Activated naive CD4-positive, alpha-beta T cell (primary cell): ENCODE measurements at places on chromosomes 3 and 15.

- no peak for DNase-seq
Measured at GRCh38 chr3:185940951-185941350, 3.1 kb upstream of the TRA2B start.

- DNase-seq, result no peak
Measured at GRCh38 chr3:196506687-196507086, 3.1 kb upstream of the RNF168 start.

- DNase-seq, result no peak
Measured at GRCh38 chr3:50609763-50610085, 1.9 kb downstream of the CISH start.

DNA sequence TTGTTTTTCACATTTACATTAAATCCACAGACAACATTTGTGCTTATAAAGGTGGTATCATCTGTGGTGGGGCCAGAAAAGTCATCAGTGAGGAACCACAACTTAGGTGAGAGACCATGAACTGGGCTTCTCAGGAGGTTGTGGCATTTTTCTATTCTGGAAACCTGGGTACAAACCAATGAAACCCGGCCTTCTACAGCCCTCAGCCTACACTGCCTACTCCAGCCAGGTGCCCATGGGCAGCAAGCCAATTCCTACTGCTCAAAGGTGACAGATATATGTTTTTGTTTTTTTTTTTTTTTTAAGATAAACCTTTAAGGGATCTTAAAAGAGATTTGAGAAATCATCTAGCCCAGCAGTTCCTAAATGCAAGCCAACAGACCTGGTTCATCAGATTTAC, 20.3 kb downstream of the SPG21 start:
- no peak for DNase-seq

- no peak for DNase-seq
Measured at GRCh38 chr3:134644731-134645514, 5.9 kb downstream of the KY start.

DNA sequence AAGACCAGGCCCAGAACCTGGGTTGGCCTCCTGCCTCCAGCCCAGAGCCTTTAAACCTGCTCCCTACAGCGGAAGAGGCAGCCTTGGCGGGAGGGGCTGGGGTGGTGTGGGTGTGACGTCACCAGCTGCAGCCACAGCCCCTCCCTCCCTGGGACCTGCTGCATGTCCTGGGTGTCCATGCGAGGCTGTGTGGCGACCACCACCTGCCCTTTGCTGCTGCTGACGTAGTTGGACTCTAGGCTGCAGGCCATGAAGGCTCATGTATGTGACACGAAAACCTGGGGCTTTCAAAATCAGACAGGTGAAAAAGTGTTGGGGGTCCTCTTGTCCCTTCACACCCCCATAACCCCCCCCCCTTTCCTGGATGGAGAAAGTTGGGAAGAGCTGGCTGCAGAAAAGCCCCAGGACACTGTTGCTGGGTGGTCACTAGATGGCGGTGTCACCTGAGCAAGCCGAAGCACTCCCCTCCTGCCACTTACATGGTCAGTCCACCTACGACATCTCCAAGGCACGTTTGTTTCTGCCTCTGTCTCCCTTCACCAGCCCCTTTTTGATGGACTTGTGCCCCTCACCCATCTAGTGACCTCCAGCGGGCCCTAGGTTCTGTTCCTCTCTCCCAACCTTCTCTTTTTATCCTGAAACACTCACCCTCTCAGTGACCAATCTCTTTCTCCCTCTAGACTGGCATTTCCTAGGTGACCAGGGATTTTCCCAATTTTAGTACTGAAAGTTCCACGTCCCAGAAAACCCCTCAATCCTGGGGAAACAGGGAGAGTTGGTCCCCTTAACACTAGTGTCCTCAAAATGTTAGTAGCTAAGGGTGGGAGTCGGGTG, 35.2 kb downstream of the SLC6A20 start:
- no peak for DNase-seq

GRCh38 chr3:125375950-125376679, 990 bp upstream of the ZNF148 start:
- no peak for DNase-seq

DNA sequence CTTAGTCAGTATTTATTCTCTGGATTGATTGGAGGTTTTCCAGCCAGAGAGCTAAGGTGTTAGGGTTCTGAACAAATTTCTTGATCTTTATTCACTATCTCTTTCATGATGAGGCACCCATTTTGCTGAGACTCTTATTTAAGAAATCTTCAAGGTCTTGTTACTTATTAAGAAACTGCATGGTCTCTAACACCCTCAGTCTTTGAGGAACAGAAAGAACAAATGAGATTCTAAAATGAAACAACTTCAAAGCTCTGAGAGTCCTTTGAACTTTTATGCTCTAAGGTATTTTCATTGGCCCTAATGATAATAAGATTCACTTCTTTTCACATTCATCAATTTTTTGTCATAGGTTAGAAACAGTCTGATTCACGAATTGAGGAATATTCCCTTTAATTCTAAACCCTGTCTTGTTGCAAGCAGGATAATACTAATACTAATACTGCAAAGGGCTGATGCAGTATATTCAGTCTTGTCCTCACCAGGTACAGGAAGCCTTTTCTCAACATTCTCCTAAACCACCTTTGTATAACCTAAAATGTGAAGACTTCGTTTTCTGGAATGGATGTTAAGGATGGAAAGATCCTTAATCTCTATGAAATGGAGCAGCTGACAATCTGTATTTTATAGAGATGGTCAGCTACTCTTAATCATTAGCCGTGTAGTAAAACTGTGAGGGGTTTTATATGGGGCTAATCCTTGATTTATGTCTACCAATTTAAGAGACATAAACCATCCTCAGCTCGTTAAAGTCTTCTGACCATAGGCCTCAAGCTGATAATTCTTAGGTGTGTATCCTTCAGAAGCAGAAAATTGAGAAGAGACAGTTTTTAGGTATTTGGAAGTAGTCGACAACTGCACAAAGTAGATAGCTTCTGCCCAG, 198.3 kb downstream of the OTOL1 start:
- DNase-seq, result no peak

GRCh38 chr3:147736226-147736625, 327.1 kb downstream of the ZIC1 start:
- DNase-seq, result no peak

GRCh38 chr3:150905339-150905738, at the start of gene MINDY4B:
Gene MINDY4B, minus strand, starts transcription at chr3:150905439. Its CDS starts 0 bp downstream, at chr3:150905439.
- DNase-seq, result no peak

DNA sequence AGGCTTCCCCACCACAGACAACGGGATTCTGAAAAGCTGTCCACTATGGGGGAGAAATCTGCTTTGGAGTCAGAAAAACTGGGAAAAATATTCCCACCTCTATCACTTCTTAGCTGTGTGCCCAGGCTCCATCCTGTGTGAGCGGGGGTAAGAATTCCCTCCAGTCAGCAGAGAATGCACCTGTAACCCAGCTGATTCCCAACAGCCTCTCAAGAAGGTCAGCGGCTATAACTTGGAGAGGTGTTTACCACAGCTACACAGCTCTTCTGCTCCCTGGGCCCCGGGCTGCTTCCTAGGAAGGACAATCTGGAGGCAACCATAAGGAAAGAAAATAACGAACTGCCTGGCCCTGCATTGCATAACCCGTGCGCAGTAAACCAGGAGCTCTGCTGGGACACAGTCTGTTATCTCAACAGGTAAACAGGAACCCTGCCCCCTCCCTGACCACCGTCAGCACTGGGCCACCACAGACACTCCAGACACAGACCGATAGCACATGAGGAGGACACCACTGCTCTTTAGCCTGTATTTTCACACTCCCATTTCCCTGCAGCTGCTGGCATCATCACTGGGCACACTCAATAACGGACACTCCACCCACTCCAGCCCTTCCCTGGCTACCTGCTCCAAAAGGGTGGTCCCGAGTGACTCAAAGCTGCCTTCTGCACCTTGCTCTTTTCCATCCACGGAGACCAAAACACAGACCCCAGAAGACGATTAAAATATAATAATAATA, 2.1 kb downstream of the RAB43 start:
- DNase-seq, result no peak

GRCh38 chr3:169657351-169658124, 6.0 kb downstream of the MECOM start:
- DNase-seq, result no peak

GRCh38 chr3:166248784-166249183, 411.6 kb upstream of the BCHE start:
- no peak for DNase-seq

GRCh38 chr3:3545360-3545759, 253.9 kb upstream of the LRRN1 start:
- DNase-seq, result no peak

DNA sequence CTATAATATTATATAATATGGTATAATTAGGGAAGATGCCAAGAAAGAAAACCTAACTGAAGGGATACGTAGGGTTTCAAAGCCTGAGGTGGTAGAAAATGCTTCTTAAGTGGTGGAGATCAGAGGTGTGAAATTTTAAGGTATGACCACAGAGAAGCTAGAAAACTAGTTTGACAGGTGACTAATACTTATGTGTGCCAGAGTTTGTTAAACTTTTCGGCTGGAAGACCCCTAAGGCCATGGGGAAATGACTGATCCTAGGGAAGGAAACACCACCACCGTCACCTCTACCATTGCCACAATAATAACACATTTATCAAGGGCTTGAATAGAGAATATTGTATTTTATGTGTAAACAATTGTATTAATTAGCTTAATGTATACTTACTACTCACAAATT, 261.4 kb upstream of the GBE1 start:
- DNase-seq, result no peak

GRCh38 chr3:185176750-185177359, 24.0 kb upstream of the C3orf70 start:
- no peak for DNase-seq

DNA sequence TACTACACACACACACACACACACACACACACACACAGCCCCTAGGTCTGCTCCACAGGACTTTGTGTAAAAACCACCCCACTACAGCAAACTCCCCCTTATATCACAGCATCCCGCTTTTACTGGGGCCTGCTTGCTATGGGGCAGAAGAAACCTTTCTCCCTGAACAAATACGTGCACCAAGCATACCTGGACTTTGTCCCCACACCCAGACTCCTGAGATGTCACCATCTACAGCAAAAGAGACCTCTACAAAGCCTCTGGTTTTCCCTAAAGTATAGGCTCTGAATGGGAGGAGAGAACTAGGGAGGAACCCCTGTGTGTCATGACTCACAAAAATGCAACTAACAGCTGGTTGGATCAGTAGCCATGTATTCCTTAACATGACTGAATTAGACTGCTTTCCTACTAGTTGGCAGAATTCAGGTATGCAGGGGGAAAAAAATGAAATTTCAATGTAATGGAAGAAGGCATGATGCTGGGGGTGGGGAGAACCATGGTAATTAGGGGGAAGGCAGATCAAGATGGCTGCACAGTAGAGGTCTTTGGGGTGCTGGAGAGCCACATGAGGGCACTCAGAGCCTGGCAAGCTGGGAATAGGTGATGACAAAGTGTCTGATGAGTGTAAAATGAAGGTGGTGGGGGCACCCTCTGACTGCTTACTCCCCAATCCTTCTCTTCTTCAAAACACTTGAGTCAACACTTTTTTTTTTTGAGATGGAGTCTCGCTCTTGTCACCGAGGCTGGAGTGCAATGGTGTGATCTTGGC, 45.9 kb downstream of the DAPK2 start:
- DNase-seq, result no peak
